ENCODE measurements at places on chromosomes 5 and 9.

DNA sequence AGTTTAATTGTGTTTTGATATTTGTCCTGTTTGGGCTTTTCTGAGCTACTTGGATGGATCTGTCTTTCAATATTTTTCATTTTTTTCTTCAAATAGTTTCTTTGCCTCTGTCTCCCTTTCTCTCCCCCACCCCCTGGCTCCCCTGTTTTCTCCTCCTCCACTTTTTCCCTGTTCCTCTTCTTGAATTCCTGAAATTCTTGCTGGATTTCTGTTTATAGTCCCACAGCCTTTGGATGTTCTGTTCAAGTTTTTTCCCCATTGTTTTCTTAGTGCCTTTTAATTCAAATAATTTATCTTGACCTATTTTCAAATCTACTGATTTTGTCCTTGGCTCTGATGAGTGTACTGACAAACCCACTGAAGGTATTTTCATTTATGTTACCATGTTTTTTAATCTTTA is 113.0 kb downstream of the VPS13A start:
- no peak for DNase-seq

- no peak for DNase-seq
Observed at GRCh38 chr5:178439493-178440180, 150.6 kb downstream of the COL23A1 start.

- DNase-seq = no peak
Observed at GRCh38 chr9:73056245-73056644, 95.4 kb upstream of the ANXA1 start.

- DNase-seq = no peak
Observed at GRCh38 chr5:126516852-126517251, 78.2 kb downstream of the ALDH7A1 start.

DNA sequence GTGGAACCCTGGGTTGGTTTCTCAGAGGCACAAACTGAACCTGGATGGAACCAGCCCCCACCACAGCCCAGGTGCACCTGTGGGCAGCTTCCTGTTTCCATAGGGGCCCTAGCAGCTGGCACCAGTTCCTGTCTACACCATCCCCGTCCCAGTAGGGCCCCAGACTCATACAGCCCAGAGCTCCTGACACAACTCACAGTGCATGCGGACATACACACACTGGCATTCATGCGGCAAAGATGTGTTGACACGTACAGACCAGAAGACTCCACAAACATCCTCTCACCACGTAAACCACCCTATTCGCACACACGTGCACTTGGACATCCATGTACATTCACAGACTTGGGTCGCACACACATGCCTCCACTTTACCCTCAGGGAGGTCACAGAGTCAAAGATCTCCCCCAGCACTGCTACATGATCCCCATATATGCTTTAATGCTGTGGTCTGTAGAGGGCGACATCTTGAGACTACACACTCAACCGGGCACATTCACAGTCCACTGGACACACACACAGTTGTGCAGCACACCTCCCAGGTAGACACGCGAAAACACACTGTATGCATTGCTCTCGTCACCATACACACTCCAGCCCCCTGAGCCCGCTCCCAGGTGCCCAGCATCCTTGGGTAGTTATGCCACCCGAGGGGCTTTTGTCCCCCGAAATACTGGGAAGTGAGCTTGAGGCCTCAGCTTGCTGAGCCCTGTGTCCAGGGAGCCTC is 22.4 kb downstream of the CXXC5 start:
- no peak for DNase-seq
